CD8-positive, alpha-beta memory T cell (primary cell): ENCODE measurements at places on chromosomes 2 and 18. TPM values are rescaled to one million over a fixed set of nuclear protein-coding genes. Genes with fewer than 3 reads are reported as not detected.

The GAL3ST2 gene
- not detected for polyA plus RNA-seq

The GAD1 gene
- not detected for polyA plus RNA-seq

The LRRC30 gene
- not detected for polyA plus RNA-seq

The ADCYAP1 gene
- not detected for polyA plus RNA-seq

The NUP35 gene
- 7.2 TPM for polyA plus RNA-seq

The TRIB2 gene
- polyA plus RNA-seq: 48.6 TPM

The NAT8 gene
- polyA plus RNA-seq: not detected

The MLPH gene
- not detected for polyA plus RNA-seq

The DIS3L2 gene
- polyA plus RNA-seq: 16.4 TPM

The ANO7 gene
- polyA plus RNA-seq: not detected

The MRPL33 gene
- 251 TPM for polyA plus RNA-seq

The CXCR4 gene
- polyA plus RNA-seq: 569 TPM

The SDC1 gene
- not detected for polyA plus RNA-seq

The B3GNT7 gene
- polyA plus RNA-seq: 0.14 TPM

The TIGD1 gene
- polyA plus RNA-seq: 6.4 TPM

The SLC25A52 gene
- not detected for polyA plus RNA-seq

The SERPINB4 gene
- not detected for polyA plus RNA-seq

The THSD7B gene
- polyA plus RNA-seq: not detected

The NT5C1B gene
- 0.86 TPM for polyA plus RNA-seq

The DNER gene
- polyA plus RNA-seq: not detected

The STK36 gene
- polyA plus RNA-seq: 3.9 TPM

The LIMS3 gene
- 1.5 TPM for polyA plus RNA-seq

The ANKRD30B gene
- polyA plus RNA-seq: not detected

The CDKL4 gene
- not detected for polyA plus RNA-seq

The EPAS1 gene
- 1.4 TPM for polyA plus RNA-seq

The EPB41L5 gene
- 3.8 TPM for polyA plus RNA-seq

The IL36B gene
- polyA plus RNA-seq: not detected
